ENCODE measurements at places on chromosomes 5 and 9. TPM values are rescaled to one million over a fixed set of nuclear protein-coding genes. Genes with fewer than 3 reads are reported as not detected.
A peak's percentile ranks its signal among the peaks of the same experiment; 100 is the strongest.

- no peak for DNase-seq
Measured at GRCh38 chr5:2890011-2890410, 138.5 kb upstream of the IRX2 start.

The LCN15 gene
- 0.95 TPM for polyA plus RNA-seq

The DNAJB5 gene
- polyA plus RNA-seq = 20.0 TPM

GRCh38 chr5:83376461-83376860, 95.1 kb upstream of the VCAN start:
- no peak for DNase-seq

DNA sequence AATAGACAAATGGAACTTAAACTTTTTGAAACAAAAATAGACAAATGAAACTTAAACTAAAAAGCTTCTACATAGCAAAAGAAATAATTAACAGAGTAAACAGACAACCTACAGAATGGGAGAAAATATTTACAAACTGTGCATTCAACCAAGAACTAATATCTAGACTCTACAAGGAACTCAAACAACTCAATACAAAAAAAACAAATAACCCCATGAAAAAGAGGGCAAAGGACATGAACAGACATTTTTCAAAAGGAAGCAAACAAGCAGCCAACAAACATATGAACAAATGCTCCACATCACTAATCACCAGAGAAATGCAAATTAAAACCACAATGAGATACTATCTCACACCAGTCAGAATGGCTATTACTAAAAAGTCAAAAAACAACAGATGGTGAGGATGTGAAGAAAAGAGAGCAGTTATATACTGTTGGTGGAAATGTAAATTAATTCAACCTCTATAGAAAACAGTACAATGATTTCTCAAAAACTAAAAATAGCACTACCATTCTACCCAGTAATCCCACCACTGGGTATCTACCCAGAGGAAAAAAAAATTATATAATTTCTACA, 170.8 kb upstream of the RGMB start:
- DNase-seq = no peak

- no peak for DNase-seq
Measured at GRCh38 chr5:150178262-150178661, 11.6 kb upstream of the SLC6A7 start.

The PROB1 gene
- 34.7 TPM for polyA plus RNA-seq

- DNase-seq = no peak
Measured at GRCh38 chr9:134693011-134693410, 51.4 kb downstream of the COL5A1 start.

DNA sequence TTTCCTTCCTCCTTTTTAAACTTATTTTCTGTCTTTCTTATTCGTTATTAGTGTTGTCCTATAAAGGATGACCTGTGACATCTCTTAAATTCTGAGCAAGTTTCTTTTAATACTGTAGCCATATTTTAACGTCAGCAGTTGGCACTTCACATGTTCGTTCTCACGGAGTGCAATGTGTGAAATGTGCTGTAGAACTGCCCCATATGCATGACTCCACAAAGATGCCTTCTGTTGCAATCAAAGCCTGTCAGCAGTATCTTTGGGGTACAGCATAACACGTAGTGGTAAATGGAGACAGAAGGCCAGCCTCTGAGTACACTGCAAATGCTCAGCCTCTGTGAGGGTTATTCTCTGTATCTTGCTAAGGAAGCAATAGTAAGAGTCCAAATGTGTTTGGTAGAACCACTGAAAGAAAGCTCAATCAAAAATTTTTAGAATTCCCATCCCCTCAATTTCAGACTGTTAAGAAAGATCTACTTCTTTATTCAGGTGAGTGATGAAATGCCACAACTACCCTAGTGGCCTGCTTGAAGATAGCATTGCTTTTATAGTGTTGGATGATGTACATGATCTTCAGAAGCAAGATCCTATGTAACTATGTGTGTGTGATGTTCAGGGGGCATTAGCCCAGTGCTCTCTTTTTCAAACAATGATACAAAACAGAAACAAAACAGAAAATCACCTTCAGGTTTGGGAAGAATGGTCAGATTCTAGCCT, 277.7 kb downstream of the TMEM167A start:
- no peak for DNase-seq

GRCh38 chr9:106918825-106919509, 56.0 kb downstream of the ZNF462 start:
- no peak for DNase-seq

DNA sequence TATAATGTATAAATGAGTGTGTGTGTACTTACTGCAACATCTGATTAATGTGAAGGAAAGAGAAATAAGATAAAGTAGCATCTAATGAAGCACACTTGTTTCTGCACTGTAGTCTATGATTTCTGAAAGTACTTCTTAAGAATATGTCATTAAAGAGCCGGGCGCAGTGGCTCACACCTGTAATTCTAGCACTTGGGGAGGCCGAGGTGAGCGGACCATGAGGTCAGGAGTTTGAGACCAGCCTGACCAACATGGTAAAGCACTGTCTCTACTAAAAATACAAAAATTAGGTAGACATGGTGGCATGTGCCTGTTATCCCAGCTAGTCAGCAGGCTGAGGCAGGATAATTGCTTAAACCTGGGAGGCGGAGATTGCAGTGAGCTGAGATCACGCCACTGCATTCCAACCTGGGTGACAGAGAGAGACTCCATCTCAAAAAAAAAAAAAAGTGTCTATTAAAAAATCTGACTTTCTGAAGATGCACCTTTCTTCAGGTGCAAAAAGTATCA, 556.9 kb downstream of the PTPRD start:
- DNase-seq = no peak

The TLX3 gene
- polyA plus RNA-seq = not detected

GRCh38 chr9:33662871-33663270, 132.5 kb upstream of the PRSS3 start:
- no peak for DNase-seq

The BTNL8 gene
- polyA plus RNA-seq = not detected

The ZNF484 gene
- polyA plus RNA-seq = 4.8 TPM

DNA sequence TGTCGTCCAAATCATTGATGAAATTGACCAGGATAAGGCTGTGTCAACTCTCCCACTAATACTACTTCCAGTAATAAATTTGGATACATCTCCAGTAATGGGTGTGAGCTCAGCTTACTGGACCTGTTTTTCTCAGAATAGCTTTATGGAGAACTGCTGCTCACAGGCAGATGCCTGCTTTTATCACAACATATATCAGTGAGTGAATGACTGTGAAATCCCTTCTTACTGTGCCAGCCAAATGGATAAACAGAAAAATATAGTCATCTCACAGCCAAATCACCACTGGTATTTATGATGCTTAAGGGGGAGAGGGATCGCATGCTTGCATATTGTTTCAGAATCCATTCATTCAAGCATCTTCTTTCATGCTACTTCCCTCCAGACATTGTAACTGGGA, 148.4 kb upstream of the PAPPA start:
- DNase-seq = no peak

DNA sequence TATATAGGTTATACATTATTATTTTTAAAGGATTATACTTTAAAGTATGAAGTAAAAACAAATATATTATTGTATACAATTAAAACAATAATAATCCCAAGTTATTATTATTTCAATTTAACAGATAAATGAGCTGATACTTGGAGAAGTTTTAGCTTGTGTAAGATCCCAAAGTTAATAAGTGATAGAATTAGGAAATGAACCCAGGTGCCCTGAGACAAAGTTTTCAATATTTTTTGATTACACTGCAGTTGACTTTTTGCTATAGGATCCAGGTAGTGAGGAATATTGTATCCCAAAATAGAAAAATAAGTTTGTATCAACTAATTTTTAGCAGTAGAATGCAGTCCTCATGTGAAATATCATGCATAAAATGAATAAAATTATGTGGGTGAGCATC, 543.2 kb upstream of the ZNF608 start:
- DNase-seq = no peak

DNA sequence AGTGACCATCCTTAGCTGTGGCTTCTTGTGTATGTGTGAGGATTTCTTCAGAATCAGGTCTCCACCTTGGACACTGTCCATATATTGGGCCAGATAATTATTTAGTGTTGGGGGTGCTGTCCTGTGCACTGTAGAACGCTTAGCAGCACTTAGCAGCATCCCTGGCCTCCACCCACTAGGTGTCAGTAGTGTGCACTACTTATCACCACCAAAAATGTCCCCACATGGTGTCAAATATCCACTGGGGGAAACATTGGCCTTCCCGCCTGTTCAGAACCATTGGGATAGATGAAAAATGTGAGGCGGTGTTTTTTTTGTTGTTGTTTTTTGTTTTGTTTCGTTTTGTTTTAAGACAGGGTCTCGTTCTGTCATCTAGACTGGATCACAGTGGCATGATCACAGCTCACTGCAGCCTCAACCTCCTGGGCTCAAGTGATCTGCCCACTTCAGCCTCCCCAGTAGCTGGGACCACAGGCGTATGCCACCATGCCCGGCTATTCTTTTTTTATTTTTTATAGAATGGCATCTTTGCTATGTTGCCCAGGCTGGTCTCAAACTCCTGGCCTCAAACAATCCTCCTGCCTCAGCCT, 67.7 kb downstream of the TENT4A start:
- no peak for DNase-seq

The PDLIM4 gene
- 49.3 TPM for polyA plus RNA-seq

- no peak for DNase-seq
Measured at GRCh38 chr5:68435611-68436010, 220.1 kb downstream of the PIK3R1 start.

DNA sequence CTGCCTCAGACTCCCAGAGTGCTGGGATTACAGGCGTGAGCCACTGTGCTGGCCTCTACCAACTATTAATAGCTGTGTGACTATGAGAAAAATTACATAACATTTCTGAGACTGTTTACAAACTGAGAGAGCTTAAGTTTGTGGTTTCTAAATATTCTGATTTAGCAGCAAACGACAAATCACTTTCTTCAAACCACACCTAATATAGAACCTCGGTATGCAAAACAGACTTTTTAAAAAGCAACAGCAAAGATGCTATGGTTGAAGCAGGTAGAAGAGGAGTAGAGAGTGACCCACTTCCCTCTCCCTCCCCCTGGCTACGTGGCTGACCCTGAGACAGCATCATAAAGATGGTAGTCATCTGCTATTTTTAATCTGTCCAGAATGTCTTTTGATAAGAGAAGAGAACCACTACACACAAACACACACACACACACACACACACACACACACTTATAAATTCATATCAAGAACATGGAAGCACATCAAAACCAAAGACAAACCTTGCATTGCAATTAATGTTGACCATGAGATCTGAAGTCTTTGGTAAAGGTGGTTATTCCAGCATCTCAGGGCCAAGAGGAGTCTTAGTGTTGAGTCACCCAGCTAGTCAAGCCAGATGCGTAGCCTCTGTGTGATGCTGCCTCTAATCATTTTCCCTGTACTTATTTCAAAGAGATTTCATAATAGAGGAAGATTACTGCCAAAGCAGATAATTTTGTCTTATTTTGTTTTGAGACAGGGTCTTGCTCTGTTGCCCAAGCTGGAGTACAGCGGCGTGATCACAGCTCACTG, 58.1 kb upstream of the TMEM215 start:
- no peak for DNase-seq

The OR1J2 gene
- not detected for polyA plus RNA-seq

- DNase-seq = peak; percentile 67
Measured at GRCh38 chr5:31449174-31449573, 82.7 kb downstream of the DROSHA start.

DNA sequence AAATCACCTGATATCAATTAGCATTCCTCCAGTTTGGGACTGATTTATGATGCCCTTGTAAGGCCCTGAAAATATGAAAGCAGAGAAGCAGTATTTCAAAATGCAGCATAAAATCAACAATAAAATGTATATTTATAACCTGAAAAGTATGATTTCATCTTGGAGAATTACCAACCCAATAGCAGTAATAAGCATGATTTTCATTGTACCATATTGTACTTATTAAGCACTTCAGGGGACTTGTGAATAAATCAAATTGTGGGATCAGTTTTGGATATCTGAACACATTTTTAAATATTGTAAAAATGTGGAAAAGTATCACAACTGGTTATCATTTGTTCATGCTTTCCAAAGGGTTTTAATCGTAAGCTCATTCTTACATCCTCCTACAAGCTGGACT, 250.8 kb downstream of the DMRT2 start:
- DNase-seq = peak; percentile 19

The AJM1 gene
- polyA plus RNA-seq = 1.5 TPM

DNA sequence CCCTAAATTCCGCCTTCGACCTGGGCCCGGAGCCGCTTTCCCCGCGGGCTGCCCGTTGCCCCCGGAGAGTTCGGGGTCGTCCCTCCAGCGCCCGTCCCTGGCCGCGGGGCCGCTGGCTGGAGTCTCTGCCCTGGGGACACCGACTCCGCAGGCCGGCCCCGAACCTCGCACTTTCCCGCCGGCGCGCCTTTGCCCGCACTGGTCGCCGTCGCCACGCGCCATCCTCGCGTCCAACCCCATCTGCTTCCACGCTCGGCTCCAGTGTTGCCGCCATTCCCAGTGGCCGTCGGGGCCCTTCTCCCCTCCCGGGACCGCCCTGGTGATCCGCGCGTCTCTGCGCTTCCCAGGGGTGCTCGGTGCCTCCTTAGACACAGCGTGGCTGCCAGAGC, 11.0 kb downstream of the LHX3 start:
- DNase-seq = no peak

- DNase-seq = no peak
Measured at GRCh38 chr9:69279084-69279731, 45.8 kb upstream of the ENTREP1 start.

- DNase-seq = peak; percentile 86
Measured at GRCh38 chr5:165630261-165630778, 2124.9 kb downstream of the MAT2B start.

DNA sequence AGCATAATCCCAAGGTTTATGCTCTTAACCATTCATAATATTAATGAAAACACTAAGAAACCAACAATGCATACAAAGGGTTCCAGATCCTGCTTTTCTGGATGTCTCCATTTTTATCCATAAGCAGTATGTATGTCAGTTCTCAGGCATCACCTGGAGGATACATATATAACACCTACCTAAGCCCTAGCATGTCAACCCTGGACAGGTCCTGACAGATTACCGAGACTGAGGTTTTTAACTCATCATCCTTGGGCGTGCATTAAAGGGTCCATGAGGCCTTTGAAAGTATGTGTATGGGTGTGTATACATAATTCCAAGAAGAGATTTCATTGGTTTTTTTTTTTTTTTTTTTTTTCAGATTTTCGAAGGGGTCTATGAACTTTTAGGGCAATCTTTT, 70.6 kb downstream of the SH3TC2 start:
- DNase-seq = no peak

GRCh38 chr9:86807367-86807976, 139.8 kb downstream of the GAS1 start:
- DNase-seq = peak; percentile 58

GRCh38 chr9:114919611-114920010, 10.8 kb downstream of the TNFSF8 start:
- no peak for DNase-seq

DNA sequence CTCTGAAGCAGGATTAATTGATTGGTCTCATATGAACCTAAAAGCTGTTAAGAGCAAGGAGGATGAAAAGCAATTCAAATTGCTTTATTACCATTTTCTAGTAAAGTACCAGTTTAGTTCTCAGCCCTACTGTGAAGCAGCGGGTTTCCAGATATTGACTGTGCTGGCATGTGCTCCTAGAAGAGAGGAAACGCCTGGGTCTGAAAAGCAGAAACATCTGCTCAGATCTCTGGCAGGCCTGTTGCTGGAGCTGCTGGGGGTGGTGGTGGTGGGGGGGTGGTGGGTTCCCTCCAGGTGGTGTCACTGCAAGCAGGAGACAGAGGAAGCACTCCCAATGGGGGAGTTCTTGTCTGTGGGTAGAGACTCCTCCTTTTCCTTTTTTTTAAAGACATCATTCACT, 105.5 kb upstream of the ZNF462 start:
- no peak for DNase-seq

Measured in muscle of back (tissue), 13 donors.